GM12892 (cell line): ENCODE measurements at places on chromosomes 2 and 18.

DNA sequence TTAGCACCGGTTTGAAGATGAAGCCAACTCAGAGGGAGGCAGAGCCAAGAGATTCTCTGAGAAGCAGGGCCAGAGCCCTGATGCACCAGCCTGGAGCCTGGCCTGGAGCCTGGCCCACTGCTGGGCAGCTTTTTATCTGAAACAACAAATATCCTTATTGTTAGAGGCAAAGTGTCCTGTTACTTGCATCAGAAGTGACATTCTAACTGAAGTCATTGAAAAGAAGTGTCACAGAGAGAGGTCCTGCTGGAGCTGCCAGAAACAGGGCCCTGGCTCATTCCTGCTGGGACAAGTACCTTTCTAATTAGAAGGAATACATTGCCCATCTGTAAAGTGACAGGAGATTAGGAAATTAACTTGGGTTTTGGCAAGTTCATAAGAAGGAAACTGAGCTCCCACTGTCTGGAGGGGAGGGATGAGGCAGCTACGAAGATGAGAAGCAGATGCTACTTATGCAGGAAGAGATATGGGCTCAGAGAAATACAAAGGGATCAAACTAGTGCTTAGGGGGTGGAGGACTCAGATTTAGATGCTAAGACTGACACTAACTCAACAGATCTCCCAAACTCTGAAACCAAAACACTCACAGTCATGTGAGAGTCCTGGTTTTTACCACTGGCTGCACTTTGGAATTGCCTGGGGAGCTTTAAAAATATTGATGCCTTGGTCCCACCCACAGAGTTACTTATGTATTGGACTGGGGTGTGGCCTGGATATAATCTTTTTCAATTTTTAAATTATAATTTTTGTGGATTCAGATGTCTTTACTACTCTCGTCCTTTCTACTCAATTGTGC is 11.0 kb upstream of the HK2 start:
- DNase-seq = no peak

GRCh38 chr18:62587689-62588088 is 64.9 kb downstream of the ZCCHC2 start:
- no peak for DNase-seq

DNA sequence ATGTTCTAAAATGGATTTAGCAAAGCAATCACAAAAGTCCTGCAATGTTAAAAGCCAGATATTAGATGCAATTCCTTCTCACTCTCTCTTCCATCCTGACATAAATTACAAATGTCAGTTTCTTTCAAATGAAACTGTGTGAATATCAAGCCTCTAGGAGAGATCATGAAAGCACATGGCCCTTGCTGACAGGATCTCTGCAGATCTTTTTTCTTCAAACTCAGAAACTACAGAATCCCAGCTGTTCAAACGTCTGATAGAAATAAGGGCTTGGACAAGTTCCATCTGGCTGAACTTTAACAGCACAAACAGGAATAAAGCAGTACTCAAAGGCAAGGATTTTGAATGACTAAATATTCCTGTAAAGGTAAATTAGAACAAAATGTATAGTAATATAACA is 47.6 kb downstream of the PDE1A start:
- no peak for DNase-seq

DNA sequence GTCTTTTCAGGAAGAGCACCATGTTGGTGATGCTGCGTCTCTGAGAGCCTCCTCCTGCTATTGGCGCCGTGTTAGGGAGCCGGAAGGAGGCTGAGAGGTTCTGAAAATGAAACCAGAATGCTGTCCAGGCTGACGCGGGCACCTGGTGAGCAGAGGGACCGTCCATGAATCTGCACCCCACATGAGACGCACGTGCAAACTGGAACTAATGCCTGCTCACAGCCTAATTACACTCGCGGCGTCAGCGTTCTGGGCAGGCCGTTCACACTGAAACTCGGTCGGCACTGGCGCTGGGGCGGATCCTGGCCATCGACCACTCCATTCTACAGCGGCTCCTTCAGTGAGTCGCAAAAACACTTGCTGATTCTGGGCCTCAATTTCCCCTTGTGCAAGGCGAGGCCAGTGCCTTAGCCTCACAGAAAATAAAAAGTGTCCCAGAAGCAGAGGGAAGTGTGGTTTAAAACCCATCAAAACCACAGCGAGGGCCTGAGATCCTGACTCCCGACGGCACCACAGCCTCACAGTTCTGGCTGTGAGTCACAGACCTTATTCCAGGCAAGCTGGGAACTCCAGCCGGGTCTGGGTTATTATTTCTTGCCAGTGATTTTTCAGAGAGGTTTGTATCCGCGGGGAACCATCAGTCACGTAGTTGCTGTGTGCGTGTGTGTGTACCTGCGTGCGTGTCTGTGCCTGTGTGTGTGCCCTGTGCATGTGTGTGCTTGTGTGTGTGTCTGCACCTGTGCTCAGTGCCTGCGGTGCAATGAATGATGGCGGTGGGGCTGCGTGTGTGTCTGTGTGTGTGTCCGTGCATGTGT is 49.1 kb upstream of the CTDP1 start:
- DNase-seq = no peak

- DNase-seq = no peak
Measured at GRCh38 chr2:207491086-207491485, 38.7 kb upstream of the CREB1 start.

DNA sequence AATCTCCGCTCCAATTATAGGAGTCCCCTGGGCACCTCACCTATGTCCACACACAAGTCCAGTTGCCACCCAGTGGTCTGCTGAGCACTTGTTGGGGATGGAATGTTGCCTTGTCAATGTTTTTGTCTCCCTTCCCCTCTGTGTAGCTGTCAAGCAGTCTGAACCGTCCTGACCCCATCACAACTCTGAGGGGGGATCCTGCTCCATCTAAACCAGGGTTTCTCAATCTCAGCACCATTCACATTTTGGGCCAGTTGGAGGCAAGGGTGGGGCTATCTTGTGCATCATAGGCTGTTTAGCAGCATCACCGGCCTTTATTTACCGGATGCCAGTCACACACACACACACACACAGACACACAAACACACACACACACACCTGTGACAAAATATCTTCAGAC is 53.0 kb downstream of the CYP26B1 start:
- DNase-seq = no peak

GRCh38 chr2:12495247-12495868 is 221.4 kb upstream of the TRIB2 start:
- no peak for DNase-seq

GRCh38 chr2:239355139-239355538 is 45.7 kb downstream of the HDAC4 start:
- DNase-seq = no peak

DNA sequence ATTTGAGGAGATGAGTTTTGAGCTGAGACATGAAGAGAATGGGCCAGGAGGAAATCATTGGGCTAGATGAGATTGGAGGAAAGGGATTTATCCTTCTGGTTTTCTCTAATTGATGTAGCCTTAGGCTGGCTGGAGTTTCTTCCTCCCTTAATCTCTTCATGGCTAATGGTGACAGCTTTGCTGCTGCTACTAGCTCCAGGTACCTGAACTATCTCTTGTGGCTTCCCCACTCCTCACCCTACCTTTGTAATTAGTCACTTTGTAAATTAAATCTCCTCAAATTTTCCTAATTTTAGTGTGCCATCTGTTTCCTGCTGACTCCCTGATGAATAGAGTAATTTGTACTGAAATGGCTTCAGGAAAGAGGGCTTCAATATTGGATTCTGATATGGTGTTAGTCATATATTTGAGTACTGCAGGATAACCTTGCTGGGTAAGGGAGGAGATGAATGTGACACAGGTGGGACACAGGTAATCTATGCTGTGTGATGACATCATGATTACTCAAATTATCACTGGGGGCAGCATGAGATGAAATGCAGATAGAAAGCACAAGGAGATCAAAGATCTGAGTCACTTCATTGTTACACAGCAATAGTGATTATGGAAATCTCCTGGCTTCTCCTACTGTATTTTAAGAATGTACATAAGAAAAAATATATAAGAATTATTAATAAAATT is 1134.1 kb upstream of the DDX18 start:
- no peak for DNase-seq

DNA sequence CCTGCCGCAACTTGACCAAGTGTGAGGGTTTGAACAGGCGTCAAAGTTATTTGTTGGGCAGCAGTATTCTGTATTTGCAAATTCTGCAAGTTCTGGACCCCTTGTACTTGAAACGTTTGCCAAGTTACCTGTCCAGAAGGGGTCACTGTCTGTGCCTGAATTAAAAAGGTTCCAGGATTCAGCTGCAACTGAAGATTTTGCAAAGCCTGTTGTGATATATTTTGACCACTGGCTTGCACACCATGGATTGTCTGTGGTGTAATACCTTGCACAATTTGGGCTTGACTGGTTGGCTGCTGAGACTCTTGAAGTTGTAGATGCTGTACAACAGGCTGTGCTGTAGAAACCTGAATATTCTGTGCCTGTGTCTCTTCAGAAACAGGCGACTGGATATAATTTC is 10.2 kb downstream of the SP3 start:
- no peak for DNase-seq

DNA sequence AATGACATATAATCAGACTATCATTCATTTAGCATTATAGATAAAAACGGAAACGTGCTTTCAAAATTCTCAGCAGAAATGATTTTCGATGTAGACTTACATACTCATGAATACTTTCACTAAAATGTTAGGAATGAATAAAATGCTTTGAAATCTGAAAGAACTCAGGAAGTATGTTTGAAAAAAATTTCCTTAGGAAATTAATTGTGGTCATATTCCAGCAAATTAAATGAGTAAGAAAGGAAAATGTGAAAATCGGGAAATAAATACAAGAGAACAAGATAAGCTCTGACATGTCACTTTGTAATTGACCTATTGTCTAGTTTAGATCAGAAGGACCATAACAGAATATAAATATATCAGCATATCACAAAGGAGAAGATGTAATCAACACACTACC is 981.0 kb upstream of the CDH2 start:
- no peak for DNase-seq

GRCh38 chr2:195300631-195301030 is 356.4 kb upstream of the SLC39A10 start:
- no peak for DNase-seq

GRCh38 chr2:183564726-183565125 is 440.5 kb downstream of the NUP35 start:
- no peak for DNase-seq

- no peak for DNase-seq
Measured at GRCh38 chr2:154551649-154552048, 146.8 kb upstream of the KCNJ3 start.

- no peak for DNase-seq
Measured at GRCh38 chr2:238847419-238847801, 475 bp upstream of the TWIST2 start.

- no peak for DNase-seq
Measured at GRCh38 chr2:84424152-84424551, 34.9 kb downstream of the SUCLG1 start.
